Stimulated activated CD4-positive, alpha-beta T cell treated with anti-CD3 and anti-CD28 coated beads, Interleukin-1b, Interleukin-23, amount 100 ng/mL, for 4 hours (primary cell): ENCODE measurements at places on chromosomes 5 and 9.

- DNase-seq = no peak
These were observed 106.3 kb downstream of the MEF2C start for GRCh38 chr5:88776692-88777091.

GRCh38 chr9:88017096-88017495 is 42.8 kb upstream of the CDK20 start:
- DNase-seq = no peak

GRCh38 chr5:36606036-36606427 is 374 bp upstream of the SLC1A3 start:
- no peak for DNase-seq

GRCh38 chr5:6703806-6704205 is 9.4 kb upstream of the TENT4A start:
- no peak for DNase-seq

GRCh38 chr9:2153630-2154217 is 138.6 kb downstream of the SMARCA2 start:
- DNase-seq = no peak

DNA sequence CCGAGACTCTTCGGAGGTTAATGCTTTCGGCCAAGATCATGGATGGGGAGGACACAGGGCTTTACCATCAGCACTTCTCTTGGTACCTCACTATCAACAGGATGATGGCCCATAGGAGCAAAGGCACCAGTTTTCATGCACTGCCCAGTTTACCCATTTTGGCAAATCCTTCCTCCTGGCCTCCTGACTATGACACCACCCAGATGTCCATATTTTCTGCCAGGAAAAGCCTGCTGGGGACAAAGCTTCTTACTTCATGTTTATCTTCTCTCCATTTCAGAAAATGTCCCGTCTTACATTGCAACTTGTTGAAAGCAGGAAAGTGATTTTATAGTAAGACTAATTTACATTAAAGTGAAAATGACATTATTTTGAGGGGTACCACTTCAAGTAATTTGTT is 61.4 kb upstream of the GAS1 start:
- DNase-seq = no peak

DNA sequence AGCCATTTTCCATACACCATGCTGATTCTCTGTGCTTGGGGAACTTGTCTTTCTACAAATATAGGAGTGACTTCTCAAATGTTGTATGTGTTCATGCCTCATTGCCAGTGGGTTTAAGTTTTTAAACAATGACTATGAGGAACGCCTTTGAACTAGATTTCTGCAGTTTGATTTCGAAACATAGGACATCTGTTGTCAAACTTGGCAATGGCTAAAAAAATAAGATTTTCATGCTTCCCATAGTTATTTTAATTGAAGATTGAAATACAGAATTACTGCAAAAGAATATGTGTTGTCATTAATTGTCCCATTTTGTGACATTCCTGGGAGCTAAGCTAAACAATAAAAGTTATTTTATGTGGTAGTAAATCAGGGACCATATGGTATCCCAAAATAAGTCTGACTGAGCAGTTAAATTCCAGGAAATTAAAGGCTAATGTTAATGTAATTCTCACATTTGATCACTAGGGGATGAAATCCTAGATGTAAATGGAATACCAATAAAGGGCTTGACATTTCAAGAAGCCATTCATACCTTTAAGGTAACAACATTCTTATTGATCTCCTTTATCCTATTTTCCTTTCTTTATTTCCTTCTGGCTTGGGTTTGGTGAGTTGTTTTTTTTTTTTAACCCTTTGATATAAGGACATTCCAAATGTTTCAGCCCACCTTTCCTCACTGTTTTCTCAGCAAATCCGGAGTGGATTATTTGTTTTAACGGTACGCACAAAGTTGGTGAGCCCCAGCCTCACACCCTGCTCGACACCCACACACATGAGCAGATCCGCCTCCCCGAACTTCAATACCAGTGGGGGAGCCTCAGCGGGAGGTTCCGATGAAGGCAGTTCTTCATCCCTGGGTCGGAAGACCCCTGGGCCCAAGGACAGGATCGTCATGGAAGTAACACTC is 116.7 kb downstream of the GOLPH3 start:
- no peak for DNase-seq

GRCh38 chr5:17737092-17737491 is 102.8 kb downstream of the TAF11L14 start:
- DNase-seq = no peak

- DNase-seq = no peak
These were observed 1.4 kb downstream of the NRARP start for GRCh38 chr9:137300567-137301080.

DNA sequence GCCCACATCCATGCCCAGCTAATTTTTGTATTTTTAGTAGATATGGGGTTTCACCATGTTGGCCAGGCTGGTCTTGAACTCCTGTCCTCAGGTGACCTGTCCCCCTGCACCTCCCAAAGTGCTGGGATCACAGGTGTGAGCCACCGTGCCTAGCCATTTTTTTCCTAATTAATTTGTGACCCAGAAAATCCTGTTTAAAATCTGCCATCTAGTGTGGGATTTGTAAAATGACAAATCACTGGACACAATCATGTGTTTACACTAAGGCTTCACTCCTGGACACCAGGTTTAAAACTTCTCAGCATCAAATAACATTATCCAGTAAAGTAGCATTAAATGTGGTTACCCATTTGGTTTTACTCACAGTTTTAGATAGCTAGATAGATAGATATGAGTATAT is 18.6 kb upstream of the KDM4C start:
- no peak for DNase-seq

DNA sequence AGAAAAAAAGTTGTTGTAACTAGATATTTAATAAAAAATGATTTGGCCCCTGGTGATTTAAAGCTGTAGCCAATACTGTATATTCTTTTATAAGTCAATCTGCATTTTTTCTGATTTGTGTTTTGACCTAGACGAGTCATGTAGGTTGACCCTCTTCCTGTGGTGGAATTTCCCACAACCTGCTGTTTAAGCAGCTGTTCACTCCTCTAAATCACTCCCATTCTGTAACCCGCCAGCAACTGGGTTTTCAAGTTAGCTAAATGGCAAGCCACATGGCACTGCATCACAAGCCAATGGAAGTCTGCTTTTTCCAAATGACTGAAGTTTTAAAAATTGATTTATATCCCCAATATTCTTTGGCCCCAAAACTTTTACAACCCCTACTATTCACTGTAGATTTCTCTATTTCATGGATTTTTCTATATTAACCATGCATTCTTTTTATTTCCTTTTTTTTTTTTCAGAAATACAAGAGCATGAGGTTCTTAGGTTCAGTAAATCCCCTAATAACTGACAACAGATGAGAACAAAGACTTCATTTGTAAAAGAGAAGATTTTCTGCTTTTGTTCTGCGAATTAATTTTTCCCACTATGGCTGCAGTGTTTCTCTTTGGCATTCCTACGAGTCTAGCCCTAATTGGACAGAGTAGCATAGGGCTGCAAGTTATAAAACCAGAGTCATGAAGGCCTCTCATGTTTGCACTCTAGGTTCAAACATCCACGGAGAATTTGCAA is 184.5 kb upstream of the TLE4 start:
- DNase-seq = no peak

DNA sequence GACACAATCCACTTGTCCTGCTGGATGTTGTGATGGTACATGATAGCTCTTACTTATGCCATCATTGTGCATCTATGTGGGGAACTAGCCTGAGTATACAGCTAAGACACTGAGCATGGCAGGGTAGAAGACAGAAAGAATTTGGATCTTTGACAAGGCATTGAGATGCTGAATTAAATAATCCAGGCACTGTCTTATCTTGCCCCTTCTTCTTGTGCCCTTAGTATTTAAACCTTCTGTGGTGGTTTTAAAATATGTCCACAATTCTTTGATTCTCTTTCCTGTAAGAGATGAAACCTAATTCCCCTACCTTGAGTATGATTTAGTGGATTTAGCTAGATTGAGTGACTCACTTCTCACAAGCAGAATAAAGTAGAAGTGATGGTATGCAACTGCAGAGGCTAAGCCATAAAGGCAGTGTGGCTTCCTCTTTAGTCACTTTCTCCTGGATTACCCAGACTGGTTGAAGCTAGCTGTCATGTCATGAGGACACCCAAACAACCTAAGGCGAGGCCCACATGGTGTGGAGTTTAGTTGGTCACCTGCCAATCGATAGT is 174.0 kb upstream of the NREP start:
- no peak for DNase-seq

GRCh38 chr5:158287643-158288271 is 428.8 kb upstream of the CLINT1 start:
- no peak for DNase-seq

DNA sequence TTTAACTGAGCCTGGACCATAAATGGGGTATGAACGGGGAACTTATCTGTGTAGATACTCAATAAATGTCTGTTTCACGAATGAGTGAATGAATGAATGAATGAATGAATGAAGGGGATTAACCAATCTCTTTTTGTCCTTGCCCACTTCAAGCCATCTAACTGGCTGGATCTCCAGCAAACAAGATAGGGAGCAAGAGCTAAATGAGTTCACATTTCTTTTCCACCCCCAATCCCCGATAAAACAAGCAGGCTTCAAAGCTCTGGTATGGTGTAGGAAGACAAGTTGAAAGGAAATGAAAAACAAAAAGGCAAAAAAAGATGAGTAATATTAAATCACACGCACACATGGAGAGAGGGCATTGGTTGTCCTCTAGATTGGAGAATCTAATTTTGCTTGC is 84.0 kb downstream of the CMYA5 start:
- DNase-seq = no peak

DNA sequence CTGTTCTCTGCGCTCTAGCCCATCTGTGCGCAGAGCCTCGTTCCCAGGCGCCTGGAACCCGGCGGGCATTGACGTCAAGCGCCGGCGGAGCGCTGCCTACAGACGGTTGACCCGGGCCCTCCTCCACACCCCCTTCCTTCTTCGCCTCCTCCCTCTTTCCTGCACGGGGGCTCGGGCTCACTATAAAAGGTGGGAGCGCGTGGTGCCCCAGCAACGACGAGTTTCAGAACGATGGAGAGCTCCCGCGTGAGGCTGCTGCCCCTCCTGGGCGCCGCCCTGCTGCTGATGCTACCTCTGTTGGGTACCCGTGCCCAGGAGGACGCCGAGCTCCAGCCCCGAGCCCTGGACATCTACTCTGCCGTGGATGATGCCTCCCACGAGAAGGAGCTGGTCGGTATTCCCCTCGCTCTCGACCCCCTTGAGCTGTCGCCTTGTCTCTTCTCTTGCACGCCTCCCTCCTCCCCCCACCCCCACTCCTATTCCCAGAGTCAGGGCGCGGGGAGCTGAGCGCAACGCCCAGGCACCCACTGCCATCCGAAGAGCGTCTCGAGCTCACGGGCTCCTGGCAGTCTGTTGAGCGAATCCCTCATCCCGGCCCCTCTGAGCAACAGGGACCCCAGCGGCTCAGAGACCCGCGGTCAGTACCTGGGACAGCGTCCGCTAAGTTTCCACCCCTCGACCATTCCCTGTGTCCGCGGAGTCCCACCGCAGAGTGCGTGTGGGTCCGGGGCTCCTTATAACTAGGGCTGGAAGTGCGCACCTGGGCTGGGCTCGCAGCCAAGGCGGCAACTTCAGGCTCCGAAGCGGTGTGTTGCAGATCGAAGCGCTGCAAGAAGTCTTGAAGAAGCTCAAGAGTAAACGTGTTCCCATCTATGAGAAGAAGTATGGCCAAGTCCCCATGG is at the start of gene CARTPT:
TSS of gene CARTPT (plus strand) at position 213 of the 902 bp plus-strand sequence. CDS start at position 232, 19 bp downstream.
- no peak for DNase-seq

DNA sequence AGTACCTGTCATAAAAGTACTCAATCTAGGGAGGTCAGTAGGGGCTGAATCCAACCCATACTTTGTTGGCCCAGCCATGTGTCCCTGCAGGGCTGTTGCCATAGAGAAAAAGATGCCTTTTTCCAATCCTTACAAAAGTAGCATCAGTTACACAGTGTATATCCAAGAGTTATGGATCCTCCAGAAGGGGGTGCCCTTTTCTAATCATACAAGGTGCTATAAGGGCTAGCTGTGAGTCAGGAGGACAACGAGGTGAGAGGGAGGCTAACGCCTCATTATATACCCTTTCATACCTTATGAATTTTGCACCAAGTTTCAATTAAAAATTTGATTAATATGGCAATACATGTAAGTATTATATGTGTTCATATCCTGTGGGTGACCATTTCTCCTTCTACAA is 4.8 kb downstream of the KIAA0825 start:
- DNase-seq = no peak

- DNase-seq = no peak
These were observed 27.5 kb downstream of the DMRT2 start for GRCh38 chr9:1077616-1078015.

- no peak for DNase-seq
These were observed 29.9 kb downstream of the AUH start for GRCh38 chr9:91331849-91332248.

- DNase-seq = no peak
These were observed 2.0 kb upstream of the FOXB2 start for GRCh38 chr9:77017505-77017894.

DNA sequence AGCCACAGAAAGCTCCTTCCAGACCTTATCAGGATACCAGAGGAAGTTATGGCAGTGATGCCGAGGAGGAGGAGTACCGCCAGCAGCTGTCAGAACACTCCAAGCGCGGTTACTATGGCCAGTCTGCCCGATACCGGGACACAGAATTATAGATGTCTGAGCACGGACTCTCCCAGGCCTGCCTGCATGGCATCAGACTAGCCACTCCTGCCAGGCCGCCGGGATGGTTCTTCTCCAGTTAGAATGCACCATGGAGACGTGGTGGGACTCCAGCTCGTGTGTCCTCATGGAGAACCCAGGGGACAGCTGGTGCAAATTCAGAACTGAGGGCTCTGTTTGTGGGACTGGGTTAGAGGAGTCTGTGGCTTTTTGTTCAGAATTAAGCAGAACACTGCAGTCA is 70.8 kb upstream of the ENTREP1 start:
- no peak for DNase-seq

DNA sequence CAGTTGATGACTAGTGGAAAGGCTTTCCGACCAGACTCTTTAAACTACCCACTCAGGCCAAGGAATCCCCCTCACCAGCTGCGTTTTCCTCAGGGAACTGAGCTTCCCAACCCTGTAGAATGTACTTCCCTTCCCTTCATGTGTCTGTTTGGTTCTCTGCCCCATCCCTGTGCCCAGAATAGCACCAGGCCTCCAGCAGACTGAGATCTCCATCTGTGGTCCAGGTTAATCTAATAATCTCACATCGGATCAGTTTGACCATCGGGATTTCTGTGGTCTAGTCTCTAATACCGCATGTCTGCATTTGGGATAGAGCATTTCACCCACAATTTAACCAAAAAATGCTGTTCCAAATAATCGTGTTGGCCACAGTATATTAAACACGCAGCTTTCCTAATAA is 237.2 kb downstream of the ROR2 start:
- DNase-seq = no peak

- DNase-seq = no peak
These were observed 20.7 kb downstream of the OSMR start for GRCh38 chr5:38866362-38867031.
